ENCODE measurements at places on chromosomes 1 and 21. TPM values are rescaled to one million over a fixed set of nuclear protein-coding genes. Genes with fewer than 3 reads are reported as not detected.

AKR7A3 gene
- 1.4 TPM for total RNA-seq

CRNN gene
- total RNA-seq = not detected

HS2ST1 gene
- total RNA-seq = 35.4 TPM

KISS1 gene
- not detected for total RNA-seq

LRRC53 gene
- total RNA-seq = not detected

LCE1D gene
- total RNA-seq = not detected

Data from subcutaneous preadipocyte (primary cell).